ENCODE measurements at places on chromosomes 4 and X.
A peak's percentile ranks its signal among the peaks of the same experiment; 100 is the strongest.

DNA sequence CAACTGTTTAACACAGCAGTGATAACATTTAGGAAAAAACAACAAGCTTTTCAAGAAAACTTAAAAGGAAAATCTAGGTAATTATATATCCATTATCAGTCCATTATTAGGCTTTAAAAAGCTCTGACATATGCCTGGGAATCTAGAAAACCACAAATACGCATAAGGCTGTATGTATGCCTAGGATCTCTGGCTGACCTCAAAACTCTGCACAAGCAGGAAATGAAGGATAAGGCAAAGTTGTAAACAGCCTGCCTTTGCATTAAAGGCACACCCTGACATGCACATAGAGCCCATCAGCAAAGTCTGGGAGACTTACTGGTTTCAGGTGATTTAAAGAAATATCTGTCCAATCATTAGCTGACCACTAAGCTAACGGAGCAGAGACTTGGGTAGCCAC lies 14.0 kb downstream of the TIMP1 start:
- no peak for DNase-seq

DNA sequence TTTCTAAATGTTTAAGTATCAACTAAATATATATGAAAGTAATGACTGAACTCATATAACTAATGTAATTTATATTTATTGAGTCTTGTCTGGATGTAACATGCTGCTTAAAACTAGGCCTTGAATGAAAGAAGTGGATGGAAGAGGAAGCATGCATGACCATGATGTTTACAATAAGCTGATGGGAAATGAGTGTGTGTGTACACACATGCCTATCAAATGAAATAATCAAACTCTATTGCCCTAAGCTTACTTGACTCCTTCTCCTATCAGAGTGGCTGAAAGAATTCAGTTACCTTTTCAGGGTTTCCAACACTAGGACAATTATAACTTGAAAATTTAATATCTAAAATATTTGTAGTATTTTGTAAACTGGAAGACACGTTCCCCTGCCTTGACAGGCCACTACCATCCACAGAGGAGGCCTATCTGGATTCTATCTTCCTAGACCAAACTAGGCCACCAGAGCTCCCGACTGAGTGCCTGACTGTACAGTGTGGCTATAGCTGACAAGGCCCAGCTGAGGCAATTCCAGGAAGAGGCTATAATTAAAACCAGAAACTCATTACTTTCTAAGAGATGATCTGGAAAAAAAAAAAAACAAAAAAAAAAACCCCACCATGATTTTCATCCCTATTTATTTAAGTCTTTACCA lies 7.6 kb downstream of the ARSJ start:
- no peak for DNase-seq

- no peak for DNase-seq
Observed at GRCh38 chrX:83345298-83345697, 162.8 kb upstream of the POU3F4 start.

GRCh38 chrX:39159921-39160507 lies 358.8 kb downstream of the MID1IP1 start:
- DNase-seq, result no peak

- no peak for DNase-seq
Observed at GRCh38 chr4:121776610-121777401, 11.8 kb upstream of the SMIM43 start.

DNA sequence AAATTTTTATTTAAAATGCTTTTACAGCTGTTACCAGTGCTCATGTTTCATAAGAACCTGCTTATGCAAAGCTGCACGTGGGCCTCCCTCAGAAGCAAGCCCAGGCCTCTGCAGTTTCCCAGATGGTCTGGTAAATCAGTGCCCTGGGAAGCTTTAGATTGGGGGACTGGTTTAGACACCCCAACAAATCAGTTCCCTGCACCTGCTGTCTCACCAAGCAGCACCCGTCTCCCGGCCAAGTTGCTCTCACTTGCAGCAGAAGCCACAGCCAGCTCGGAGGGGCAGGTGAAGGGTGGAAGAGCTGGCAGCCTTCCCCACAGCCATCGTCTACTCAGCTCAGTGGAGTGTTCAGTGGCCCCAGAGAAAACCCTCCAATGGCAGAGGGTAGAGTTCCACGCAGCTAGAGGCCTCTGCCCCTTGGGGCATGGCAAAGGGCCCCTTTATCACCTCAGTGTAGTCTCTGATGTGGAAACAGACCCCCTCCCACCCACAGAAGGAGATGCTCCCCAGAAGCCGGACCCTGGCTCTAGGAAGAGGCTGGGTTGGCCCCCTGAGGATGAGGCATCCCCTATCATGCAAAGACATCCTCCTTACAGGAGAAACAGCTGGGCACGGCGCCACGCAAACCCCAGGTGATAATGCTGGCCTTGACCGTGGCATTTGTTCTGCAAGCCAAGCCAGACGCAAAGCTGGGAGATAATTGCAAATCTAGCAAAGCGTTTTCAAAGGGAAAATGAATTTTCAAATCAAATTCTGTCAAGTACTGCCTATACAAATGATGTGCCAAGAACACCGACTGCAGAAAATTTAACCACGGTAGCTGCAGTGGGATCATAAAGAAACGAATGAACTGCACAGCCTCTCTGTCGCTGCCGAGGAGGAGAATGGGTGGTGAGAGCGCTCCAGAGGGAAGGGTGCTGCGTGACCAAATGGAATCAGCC lies 51.9 kb downstream of the ZFYVE28 start:
- no peak for DNase-seq

- no peak for DNase-seq
Observed at GRCh38 chr4:74950200-74950599, 17.3 kb downstream of the PARM1 start.

DNA sequence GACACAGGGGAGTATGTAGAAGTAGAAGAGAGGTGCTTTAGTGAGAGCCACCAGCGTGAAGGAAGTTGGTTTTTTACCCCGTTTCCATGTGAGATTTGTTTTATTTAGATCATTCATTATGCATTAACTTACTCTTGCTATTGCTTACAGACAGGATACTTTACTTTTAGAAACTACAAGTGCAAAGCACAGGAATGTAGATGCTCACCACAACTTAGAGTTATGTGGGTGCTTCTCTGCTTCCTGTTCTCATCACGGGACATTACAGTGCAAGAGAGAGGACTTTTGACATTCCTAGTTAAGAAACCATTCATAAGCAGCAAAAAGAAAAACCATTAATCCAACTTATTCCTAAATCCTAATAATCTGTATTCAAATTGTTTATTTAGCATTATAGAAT lies 25.6 kb upstream of the SPANXD start:
- DNase-seq, result no peak

GRCh38 chrX:9605484-9605883 lies 140.6 kb downstream of the TBL1X start:
- no peak for DNase-seq

- DNase-seq, result no peak
Observed at GRCh38 chr4:140256335-140256734, 102.4 kb upstream of the MAML3 start.

DNA sequence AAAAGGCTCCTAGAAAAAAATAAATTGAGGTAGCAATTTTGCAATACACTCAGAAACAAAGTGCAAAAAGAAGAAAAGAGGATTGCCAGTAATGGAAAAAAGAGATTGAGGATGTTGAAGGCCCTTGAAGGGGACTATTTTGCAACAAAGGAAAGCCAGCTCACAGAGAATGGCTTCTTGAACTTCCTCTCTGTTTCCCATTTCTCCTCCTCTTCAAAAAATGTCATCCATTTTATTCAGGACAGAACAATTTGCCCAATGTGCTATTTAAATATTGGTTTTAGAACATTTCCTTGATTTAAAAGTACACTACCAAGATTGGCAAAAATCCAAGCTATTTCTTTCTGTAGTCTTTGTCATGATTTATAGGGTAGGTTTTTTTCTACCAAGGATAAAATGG lies 60.2 kb downstream of the GASK1B start:
- peak; percentile 11 for DNase-seq

GRCh38 chrX:76850851-76851250 lies 423.3 kb downstream of the MAGEE1 start:
- no peak for DNase-seq

GRCh38 chrX:69285401-69285877 lies 120.2 kb upstream of the PJA1 start:
- DNase-seq, result no peak

DNA sequence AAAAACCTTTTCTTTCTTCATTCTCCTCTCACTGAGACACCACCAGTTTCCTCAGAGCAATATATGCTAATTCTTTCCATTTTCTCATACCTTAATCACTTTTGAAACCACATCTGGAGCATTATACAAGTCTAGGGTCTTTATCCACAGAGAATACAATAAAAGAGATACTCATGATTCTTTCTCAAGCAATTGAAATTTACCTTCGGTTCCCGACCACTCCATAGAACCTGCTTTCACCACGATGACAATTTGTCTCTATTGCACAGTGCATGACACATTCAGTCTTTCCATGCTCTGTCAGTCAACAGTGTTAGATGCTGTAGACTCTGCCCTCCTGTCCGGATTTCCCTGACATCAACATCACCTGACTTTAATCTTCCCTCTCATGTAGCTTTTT lies 409.3 kb upstream of the NWD2 start:
- DNase-seq, result no peak

GRCh38 chrX:13305108-13305507 lies 14.7 kb downstream of the ATXN3L start:
- no peak for DNase-seq

DNA sequence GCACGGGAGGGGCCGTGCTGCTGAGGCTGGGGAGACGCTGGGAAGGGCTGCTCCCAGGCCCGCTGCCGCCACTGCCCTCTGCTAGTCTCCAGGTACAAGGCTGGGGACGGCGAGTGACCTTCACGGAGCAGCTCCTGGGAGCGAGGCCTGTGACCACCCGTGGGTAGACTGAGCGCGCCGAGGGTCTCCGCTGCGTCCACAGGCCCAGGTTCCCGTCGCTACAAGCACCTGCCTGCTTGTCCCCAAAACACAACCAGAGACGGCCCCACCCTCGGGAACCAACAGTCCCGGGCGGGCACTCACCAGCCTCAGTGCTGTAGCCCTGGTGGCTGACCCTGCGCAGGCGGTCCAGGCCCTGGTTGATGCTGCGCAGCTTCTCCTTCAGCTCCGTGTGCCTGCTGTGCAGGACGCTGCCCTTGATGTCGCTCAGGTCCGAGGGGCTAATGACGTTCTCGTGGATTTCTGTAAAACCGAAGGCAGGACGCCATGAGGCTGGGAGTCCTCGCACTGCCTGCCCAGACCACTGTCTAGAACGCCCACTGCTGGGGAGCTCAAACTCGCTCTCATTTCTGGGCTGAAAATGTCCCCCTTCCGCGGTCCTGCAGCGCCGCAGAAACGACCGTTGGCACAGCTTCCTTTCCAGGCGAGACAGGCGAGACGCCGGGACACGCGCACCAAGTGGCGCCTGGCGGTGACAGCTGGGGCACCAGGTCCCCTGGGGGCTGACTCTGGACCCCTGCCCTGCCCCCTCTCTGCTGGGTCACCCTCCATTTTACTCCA lies 14.3 kb downstream of the LRPAP1 start:
- no peak for DNase-seq

DNA sequence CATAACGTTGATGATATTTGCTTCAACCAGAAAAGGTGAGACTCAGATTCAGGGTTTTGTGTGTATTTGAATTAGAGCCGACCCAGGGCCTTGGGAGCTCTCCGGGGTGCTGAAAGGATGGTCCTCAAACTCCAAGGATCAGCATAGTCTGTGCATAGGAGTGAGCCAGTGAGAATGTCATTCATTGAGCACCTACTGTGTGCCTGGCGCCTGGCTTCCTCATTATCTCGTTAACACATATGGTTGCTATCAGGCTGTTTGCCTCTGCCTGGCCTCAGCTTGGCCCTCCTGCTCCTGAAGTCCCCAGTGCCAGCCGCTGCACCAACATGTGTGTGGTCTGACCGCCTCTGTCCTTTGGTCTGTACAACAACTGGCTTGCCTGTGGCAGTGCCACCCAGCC lies 25.1 kb upstream of the JAKMIP1 start:
- DNase-seq, result peak; percentile 4

DNA sequence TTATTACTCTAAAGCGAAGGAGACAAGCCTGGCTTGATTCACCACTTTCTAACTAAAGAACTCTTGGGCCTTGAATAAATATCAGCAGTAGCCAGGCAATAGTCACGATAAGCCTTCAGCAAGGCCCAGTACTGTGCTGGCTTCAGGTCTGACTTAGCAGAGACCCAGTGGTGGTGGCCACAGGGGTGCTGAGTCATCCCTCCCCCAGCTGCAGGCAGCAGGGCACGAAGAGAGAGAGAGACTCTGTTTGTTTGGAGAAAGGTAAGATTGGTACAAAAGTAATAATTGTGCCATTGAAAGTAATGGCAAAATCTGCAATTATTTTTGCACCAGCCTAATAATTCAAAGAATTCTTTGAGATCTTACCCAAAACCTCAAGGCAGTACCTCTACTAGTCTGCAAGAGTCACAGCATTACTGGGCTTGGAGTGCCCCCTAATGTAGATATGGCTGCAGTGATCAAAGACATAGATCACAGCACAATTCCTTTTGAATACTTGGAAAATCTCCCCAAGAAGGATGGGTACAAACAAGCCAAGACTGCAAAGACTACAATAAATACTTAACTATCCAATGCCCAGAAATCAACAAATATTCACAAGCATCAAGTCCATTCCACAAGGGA lies 159.5 kb upstream of the USP38 start:
- peak; percentile 27 for DNase-seq

DNA sequence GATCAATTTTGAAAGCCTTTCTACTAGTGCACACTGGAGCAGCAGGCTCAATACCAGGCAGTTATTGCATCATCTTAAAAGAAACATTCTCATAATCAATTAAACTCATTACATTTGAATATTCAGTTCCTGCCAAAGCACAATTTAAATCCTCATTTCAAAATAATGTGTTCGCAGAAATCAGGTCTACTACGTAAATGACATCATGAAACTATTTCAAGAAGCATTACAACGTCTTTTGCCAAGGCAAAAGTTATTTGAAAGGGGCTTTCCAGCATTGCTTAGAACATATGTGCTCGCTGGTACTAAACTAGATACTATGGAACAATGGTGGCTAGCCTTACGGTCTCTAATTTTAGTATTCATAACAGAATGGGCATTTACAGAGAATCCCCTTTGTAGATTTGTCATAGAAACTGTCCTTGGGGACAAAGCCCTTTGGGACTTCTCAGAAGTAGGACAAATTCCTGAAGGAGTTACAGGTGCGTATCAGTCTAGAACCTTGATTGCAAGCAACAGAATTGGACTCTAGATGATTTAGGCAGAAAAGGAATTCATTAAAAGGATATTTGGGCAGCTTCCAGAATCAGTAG lies 27.6 kb upstream of the HUWE1 start:
- DNase-seq, result no peak

- DNase-seq, result no peak
Observed at GRCh38 chr4:76096076-76096475, 21.6 kb downstream of the ART3 start.

DNA sequence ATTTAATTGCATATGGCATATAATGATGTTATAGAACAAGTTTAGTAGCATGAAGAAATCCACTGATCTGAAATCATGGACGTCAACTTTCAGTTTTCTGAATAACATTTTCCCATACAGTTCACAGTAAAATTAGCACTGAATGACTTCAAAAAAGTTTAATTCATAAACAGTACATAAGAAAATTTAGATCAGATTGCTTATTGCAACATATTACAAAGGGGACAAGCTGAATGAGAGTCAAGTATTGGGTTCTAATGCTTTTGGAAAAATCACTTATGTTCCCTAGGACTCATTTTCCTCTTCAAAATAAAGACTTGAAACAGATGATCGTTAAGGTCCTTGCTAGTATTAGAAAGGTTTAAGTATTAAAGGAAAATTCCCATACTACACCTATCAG lies 898.3 kb upstream of the INTU start:
- no peak for DNase-seq

All from Kasumi-1 (cell line).